Aorta (tissue), 5 donors: ENCODE measurements at places on chromosomes 12 and 14.

GRCh38 chr12:123398177-123398549 lies 14.2 kb downstream of the KMT5A start:
- no peak for DNase-seq

- no peak for DNase-seq
These were observed 1.7 kb downstream of the C12orf76 start for GRCh38 chr12:110046451-110047187.

- no peak for DNase-seq
These were observed 146.9 kb downstream of the PRKCH start for GRCh38 chr14:61468063-61468825.

- no peak for DNase-seq
These were observed 27.5 kb downstream of the BEST3 start for GRCh38 chr12:69671597-69671996.
